Osteoblast (primary cell): ENCODE measurements at places on chromosomes 16 and 17.

GRCh38 chr16:495127-495748, 32.3 kb upstream of the CAPN15 start:
- H3K36me3 ChIP-seq, result peaks cover 20% of the 10 kb centered on the region
- no peak overlapping the region for H3K27ac ChIP-seq
- no peaks in the 10 kb centered on the region for H3K27me3 ChIP-seq
- no peaks in the 10 kb centered on the region for H3K4me1 ChIP-seq
- peak; percentile 94 for DNase-seq
- no peak overlapping the region for H3K4me3 ChIP-seq

GRCh38 chr17:49193513-49194296, 16.7 kb downstream of the GNGT2 start:
- no peaks in the 10 kb centered on the region for H3K36me3 ChIP-seq
- peak overlapping the region; percentile 86 for H3K4me3 ChIP-seq
- peak; percentile 62 for DNase-seq
- H3K27me3 ChIP-seq, result no peaks in the 10 kb centered on the region
- H3K4me1 ChIP-seq, result peaks cover 19% of the 10 kb centered on the region

DNA sequence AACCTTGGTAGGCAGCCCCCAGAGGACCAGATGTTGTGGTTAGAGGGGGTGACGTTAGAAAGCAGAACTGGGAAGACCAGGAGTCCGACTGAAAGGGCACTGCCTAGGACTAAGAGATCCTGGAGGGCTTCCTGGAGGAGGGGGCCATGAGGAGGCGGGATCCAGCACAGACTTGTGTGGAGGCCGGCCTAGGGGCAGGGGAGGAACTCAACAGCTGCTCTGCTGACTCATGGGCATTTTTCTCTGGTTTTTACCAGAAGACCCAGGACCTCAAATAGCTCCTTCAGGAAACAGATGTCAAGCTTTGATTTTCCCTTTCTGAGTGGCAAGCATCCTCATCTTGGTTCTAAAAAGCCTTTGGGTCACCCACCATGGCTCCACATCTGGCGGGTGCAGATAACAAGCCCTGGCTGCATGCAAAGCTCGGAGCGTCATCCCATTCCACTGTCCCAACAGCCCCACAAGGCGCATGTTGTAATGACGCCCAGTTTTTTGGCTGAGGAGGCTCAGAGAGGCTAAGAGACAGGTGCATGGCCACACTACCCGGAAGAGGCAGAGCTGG, 29.0 kb downstream of the IL21R start:
- H3K27ac ChIP-seq, result no peak overlapping the region
- H3K27me3 ChIP-seq, result no peaks in the 10 kb centered on the region
- no peak for DNase-seq
- H3K4me1 ChIP-seq, result peaks cover 17% of the 10 kb centered on the region

DNA sequence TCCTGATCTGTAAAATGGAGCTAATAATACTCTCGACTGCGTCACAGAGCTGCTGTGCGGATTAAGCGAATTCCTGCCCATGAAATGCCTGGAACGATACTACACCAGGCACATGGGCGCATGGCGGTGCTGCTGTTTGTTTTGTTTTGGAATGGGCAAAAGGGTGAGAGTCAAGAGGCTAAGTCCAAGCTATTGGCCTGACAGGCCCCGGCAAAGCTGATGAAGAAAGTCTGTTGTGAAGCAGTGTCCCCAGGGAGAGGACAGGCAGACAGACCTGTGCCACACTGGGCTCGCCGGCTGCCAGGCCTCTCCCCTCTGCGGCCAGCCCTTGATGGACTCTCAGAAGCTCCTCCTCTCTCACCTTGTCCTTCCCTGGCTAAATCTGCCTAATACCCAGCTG, 31.3 kb upstream of the RASD1 start:
- H3K27ac ChIP-seq, result no peak overlapping the region
- no peaks in the 10 kb centered on the region for H3K36me3 ChIP-seq
- no peaks in the 10 kb centered on the region for H3K4me1 ChIP-seq
- H3K27me3 ChIP-seq, result no peaks in the 10 kb centered on the region
- DNase-seq, result peak; percentile 65

- no peak overlapping the region for H3K4me3 ChIP-seq
- H3K36me3 ChIP-seq, result no peaks in the 10 kb centered on the region
- H3K27me3 ChIP-seq, result peaks cover 54% of the 10 kb centered on the region
- no peaks in the 10 kb centered on the region for H3K4me1 ChIP-seq
- no peak overlapping the region for H3K27ac ChIP-seq
These were observed 78.8 kb downstream of the IRX3 start for GRCh38 chr16:54207837-54208236.

- no peaks in the 10 kb centered on the region for H3K36me3 ChIP-seq
- DNase-seq, result peak; percentile 97
- peaks cover 28% of the 10 kb centered on the region for H3K4me1 ChIP-seq
- H3K4me3 ChIP-seq, result no peak overlapping the region
- no peaks in the 10 kb centered on the region for H3K27me3 ChIP-seq
- H3K27ac ChIP-seq, result peak overlapping the region; percentile 87
These were observed 9.0 kb downstream of the SLC5A10 start for GRCh38 chr17:18960803-18961511.

- H3K27ac ChIP-seq, result no peak overlapping the region
- H3K36me3 ChIP-seq, result no peaks in the 10 kb centered on the region
- H3K4me1 ChIP-seq, result no peaks in the 10 kb centered on the region
- H3K4me3 ChIP-seq, result no peak overlapping the region
- H3K27me3 ChIP-seq, result peaks cover 6% of the 10 kb centered on the region
These were observed 9.8 kb upstream of the C17orf113 start for GRCh38 chr17:42060231-42060630.

- no peaks in the 10 kb centered on the region for H3K36me3 ChIP-seq
- H3K4me1 ChIP-seq, result peaks cover 19% of the 10 kb centered on the region
- no peak overlapping the region for H3K27ac ChIP-seq
These were observed 10.8 kb downstream of the EMP2 start for GRCh38 chr16:10569621-10570020.

DNA sequence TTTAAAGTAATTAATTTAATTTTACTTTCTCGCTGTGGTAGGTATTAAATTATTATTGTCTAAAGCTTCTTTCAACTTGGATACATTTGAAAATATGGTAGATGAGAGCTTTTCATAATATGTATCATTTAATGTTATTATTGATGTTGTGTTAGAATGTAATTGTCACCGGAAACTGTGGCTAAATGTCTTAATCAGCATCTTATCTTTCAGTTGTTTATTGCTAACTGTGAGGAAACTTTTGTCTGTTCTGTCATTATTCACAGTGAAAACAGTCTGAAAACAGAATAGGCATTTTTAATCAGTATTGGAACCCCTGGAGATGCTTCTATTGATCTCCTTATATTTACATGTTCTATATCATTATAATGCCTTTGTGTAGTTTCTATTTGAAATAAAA, 120.7 kb downstream of the STXBP4 start:
- no peak for DNase-seq
- H3K27me3 ChIP-seq, result no peaks in the 10 kb centered on the region
- peaks cover 3% of the 10 kb centered on the region for H3K4me1 ChIP-seq
- H3K27ac ChIP-seq, result no peak overlapping the region

DNA sequence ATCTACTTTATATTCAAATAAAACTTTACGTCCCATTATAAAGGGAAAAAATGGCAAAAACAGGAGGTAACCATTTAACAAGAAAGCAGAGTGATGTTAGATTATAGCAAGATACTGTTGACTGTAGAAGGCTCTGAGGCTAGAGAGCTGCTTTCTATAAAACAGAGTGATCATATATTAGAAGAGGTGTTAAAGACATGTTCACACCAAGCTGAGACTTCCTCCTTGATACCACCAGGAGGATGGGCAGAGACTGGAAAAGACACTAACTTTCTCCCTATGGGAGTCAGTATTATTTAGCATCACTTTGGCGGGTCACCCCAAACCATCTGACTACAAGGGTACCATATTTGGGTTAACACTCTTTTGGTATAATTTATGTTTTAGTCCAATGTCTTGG, 687 bp upstream of the CIITA start:
- H3K4me3 ChIP-seq, result no peak overlapping the region
- no peak for DNase-seq
- H3K4me1 ChIP-seq, result peaks cover 41% of the 10 kb centered on the region
- H3K27ac ChIP-seq, result no peak overlapping the region
- peaks cover 14% of the 10 kb centered on the region for H3K27me3 ChIP-seq

GRCh38 chr17:62870552-62870971, 62.4 kb upstream of the MARCHF10 start:
- no peak overlapping the region for H3K27ac ChIP-seq
- no peaks in the 10 kb centered on the region for H3K27me3 ChIP-seq
- H3K4me3 ChIP-seq, result no peak overlapping the region
- DNase-seq, result no peak
- H3K36me3 ChIP-seq, result no peaks in the 10 kb centered on the region
- H3K4me1 ChIP-seq, result peaks cover 4% of the 10 kb centered on the region

DNA sequence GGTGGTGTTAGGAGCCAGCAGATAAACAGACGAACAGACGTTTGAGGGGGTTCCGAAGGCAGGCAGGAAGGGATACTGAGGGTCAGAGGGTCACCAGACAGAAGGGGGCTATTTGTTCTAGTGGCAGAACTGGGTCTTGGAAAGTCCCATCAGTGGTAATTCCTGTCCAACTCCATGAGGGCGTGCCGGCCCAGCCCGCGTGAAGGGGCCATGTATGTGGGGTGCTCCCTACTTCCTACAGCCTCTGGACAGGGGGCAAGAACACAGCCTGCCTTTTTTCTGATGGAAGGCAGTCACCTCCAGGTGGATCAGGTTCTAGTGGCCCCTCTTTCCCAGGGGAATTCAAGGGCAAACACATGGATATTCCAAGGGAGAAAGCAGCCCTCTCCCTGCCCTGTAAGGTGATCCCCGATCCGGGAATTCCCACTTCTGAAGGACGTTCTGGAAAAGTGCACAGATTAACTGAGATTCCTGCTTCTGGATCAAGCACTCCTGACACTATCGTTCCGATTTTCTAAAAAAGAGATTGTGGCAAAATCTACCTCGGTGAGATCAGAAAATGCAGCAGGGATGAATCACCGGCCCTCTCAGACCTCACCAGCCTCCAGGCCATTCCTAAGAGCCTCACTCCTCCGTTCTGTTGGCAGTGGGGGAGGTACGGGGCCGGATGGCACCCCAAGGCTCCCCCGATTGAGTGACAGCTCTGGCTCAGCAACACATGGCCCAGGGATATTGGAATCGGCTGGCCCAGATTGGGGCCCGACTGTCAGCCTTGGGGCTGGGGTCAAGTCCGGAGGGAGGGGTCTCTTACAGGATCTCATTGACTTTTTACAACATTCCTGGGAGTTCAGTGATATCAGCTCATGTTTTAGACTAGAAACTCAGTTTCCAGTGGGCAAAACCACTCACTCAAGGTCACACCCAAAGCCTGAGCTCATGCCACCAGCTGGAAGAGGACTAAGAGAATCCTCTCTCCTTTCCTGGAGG, 12.4 kb downstream of the STX1B start:
- no peaks in the 10 kb centered on the region for H3K27me3 ChIP-seq
- peaks cover 26% of the 10 kb centered on the region for H3K4me1 ChIP-seq
- H3K4me3 ChIP-seq, result peak overlapping the region; percentile 78
- peak; percentile 99 for DNase-seq
- no peaks in the 10 kb centered on the region for H3K36me3 ChIP-seq

DNA sequence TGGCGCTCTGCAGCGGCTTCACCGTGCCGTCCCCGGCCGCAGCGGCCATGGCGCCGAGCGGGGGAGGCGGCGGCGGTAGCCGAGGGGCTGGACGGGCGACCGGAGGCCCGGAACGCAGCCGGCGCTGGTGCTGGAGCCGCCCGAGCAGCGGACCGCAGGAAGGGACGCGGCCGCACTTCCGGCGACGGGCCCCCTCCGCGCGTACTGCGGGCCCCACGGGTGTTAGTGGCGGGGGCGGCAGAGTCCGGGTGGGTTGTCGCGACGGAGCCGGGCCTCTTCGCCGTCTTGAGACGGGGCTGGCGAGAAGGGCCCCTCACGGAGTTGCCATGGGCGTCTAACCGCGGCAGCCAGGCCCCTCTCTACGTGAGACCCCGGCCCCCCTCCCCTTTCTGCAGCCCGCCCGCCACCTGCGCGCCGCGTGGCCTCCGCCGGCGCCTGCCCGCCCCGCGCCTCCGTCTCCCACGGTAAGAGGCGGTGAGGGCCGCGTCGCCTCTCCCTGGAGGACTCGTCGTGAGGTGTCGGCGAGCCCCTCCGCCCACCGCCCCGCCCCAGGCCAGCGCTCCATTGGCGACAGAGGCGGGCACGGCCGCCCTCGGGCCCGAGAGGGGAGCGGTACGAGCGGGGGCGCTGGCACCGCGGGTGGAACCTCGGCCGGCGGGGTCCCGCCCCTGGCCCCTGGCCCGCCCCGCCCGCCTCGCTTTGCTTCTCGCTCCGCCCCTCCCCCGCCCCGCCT, at the start of the genes VPS9D1 and ZNF276:
TSS of gene VPS9D1 (minus strand) at position 86 of the 733 bp plus-strand sequence. CDS start at position 49, 37 bp downstream.
TSS of gene ZNF276 (plus strand) at position 725 of the 733 bp plus-strand sequence. CDS start 104 bp downstream, outside the sequence.
- H3K36me3 ChIP-seq, result peaks cover 31% of the 10 kb centered on the region
- H3K4me3 ChIP-seq, result peak within 1 kb of the TSS; percentile 88
- DNase-seq, result peak; percentile 97
- H3K4me1 ChIP-seq, result peaks cover 26% of the 10 kb centered on the region
- H3K27ac ChIP-seq, result peak within 1 kb of the TSS; percentile 91

DNA sequence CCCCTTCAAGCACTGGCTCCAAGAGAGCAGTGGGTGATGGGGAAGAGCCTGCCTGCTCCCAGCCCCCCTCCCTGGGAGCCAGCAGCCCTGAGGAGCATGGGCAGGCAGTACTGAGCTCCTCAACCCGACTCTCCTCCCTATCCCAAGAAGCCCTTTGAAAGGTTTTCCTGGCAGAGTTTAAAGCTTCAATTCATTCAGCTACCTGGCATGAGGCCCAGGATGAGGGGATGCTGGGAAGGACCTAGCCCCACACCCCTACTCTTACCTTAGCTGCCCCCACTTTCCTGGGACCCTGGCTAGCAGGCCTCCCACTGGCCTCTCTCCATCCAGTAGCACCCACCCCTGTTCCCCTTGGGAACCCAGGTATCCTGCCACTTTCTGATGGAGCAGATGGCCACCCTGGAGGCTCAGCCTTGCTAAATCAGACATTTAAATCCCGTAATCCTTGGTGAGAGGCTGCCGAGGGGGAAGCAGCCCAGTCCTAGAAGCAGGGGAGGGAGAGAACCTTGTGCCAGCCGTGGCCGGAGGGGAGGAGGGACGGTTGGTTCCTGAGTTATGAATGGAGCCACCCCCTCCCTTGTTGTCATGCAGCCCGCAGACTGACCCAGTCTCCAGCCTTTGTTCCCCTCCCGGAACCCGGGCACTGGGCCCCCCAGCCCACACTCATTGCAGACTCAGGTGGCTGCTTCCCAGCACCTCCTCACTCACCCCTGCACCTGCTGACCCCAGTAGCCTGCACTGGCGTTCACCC, 17.1 kb downstream of the ATP1B2 start:
- H3K36me3 ChIP-seq, result peaks cover 13% of the 10 kb centered on the region
- no peaks in the 10 kb centered on the region for H3K4me1 ChIP-seq
- H3K27me3 ChIP-seq, result no peaks in the 10 kb centered on the region
- H3K4me3 ChIP-seq, result no peak overlapping the region
- DNase-seq, result peak; percentile 27

- peak; percentile 91 for DNase-seq
- H3K4me1 ChIP-seq, result peaks cover 22% of the 10 kb centered on the region
- H3K36me3 ChIP-seq, result peaks cover 30% of the 10 kb centered on the region
These were observed 789 bp downstream of the CSNK1D start for GRCh38 chr17:82272495-82273326.

DNA sequence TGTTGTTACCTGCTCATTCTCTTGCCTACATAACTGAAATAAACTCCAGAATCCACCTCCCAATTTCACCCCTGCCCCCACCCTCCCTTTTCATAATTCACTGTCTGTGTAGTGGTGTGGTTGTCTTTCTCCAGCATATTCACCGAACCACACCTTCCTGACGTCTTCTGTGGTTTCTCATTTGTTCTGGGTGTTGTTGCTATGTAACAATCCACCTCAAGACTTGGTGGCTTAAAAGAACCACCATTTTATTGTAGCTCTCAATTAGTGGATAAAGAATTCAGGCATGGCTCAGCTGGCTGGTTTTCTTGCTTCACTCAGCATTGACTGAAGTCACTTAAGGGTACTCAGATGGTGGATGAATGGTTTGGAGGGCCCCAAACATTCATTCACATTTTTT, 229.8 kb downstream of the MAF start:
- no peak overlapping the region for H3K27ac ChIP-seq
- H3K27me3 ChIP-seq, result no peaks in the 10 kb centered on the region
- no peak overlapping the region for H3K4me3 ChIP-seq
- no peaks in the 10 kb centered on the region for H3K36me3 ChIP-seq
